ENCODE measurements at places on chromosomes 7 and 10. TPM values are rescaled to one million over a fixed set of nuclear protein-coding genes. Genes with fewer than 3 reads are reported as not detected.

PSD gene
- not detected for polyA plus RNA-seq

DNA sequence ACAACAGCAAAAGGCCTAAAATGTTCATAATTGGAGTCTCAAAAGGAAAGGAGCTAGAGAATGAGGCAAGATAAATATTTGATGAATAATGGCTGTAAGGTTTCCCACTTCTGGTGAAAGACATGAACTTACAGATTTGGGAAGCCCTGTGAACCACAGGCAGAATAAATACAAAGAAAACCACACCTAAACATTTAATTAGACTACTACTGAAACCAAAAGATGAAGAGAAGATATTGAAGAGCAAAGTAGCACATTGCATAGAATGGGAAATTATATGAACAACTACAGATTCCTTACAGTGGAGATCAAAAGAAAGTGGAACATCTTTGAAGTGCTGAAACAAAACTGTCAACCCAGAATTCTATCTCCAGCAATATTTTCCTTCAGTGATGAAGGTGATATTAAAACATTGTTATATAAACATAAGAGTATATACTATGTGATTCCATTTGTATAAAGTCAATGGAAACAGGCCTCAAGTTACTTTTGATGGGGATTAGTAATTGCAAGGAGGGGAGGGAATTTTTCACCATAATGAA, 191.3 kb upstream of the KAT6B start:
- DNase-seq, result no peak

DNA sequence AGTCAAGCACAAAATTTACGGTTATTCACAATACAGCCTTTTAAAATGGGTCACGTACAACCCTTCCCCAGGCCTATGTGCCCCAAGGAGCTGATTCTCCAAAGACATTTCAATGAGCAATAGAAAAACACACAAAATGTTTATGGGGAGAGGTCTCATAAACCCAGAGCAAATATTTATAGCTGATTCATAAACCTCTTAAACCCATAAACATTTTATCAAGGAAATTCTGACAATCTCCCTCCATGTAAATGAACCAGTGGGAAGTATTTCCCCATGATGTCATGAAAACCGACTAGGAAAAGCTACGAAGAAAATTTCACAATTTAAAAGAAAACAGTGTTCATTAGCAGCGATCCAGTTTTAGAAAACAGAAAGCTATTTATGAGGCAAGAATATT, 36.0 kb downstream of the SFMBT2 start:
- no peak for DNase-seq

DNA sequence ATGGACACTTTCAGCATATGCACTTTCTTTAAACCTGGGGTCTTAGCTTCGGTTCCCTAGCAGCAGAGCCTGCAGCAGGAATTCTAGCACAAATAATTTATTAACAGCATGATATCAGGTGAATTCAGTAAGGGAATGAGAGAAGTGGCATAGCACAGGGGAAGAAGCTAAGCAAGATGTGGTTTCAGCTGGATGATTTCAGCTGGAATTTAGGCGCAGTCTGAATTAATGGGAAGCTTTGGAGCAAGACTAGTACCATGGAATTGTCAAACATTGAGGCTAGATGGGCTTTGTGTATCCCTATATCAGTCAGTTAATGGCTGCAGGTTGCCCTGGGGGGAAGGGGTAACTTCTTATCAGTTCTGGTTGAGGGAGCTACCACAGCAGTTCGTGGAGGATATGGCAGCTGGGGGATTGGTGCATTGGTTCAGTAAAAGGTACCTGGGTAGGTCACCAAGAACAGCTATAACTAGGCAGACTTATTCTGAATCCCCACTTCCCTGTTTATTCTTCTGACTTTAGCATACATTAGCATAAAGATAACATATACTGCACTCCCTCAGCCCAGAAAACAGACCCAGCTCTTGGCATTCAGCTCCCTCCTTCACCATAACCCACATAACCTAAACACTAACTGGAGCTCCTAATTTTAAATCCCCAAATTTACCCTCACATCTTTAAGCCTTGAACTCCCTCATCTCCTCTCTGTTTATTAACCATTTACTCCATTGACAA, 46.8 kb upstream of the NAMPT start:
- DNase-seq, result no peak

All from psoas muscle (tissue), 8 donors.